ENCODE measurements at places on chromosomes 3 and 15.
A peak's percentile ranks its signal among the peaks of the same experiment; 100 is the strongest.

DNA sequence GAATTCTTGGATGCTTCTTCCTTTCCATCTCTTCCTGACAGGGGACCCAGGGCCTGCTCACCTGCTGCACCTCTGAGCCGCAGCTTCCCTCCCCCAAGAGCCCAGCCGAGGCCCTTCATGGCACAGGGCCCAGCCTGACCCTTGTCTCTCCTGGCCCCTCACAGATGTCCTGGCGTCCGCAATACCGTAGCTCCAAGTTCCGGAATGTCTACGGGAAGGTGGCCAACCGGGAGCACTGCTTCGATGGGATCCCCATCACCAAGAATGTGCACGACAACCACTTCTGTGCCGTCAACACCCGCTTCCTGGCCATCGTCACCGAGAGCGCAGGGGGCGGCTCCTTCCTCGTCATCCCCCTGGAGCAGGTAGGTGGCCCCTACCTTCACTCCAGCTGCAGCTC lies 66.2 kb downstream of the CORO2B start:
- DNase-seq = no peak

GRCh38 chr3:156131241-156131640 lies 10.9 kb downstream of the KCNAB1 start:
- DNase-seq = no peak

DNA sequence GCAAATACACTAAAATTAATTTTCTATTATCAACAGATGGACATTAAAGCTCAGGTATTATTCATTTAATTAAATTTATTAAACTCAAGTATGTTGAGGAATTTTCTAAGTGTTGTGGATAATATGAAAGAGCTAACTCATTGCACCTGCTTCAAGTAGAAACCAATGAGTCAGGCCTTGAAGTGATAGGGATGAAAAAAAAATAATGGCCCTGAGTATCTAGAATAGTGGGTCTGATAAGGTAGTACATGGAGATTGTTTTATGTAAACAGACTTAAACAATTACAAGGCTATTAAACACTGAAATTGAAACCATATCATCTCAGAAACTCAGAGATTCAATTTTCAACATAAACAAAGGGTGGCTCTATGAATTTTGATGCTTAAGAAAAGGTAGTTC lies 857.1 kb upstream of the GBE1 start:
- DNase-seq = no peak

GRCh38 chr3:52555056-52555455 lies 18.7 kb downstream of the UQCC5 start:
- DNase-seq = no peak

- peak; percentile 28 for DNase-seq
These were observed 29.5 kb downstream of the AGTR1 start for GRCh38 chr3:148727231-148727630.

DNA sequence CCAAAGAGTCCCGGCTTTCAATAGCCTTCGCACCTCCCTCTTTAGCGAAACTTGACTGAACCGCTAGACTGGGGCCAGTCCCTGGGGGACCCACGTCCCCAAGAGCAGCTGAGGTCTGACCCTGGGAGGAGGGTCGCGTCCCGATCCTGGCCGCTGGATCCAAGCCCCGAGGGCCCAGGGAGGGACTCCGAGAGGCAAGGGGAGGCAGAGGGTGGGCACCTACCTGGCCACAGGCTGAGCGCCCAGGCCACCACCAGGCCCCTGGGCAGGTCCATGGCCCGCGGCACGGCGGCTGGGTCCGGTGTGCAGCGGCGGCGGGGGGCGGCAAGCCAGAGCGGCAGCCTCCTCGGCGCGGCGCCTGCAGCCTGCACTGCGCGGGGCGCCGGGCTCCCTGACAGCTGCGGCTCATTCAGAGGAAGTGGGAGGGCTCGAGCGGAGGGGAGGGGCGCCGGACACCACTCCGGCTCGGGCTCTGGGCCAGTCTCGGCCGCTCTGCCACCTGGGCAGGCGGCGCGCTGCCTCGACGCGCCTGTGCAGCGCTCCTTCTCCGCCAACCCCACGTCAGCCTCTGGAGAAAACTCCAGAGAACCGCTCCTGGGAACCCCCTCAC lies at the start of gene ITGA11:
Gene ITGA11, minus strand, starts transcription at position 372 of the 610 bp plus-strand sequence. Its CDS starts 97 bp downstream, at position 275.
- DNase-seq = peak; percentile 2

GRCh38 chr15:75143738-75144334 lies 57.8 kb upstream of the C15orf39 start:
- DNase-seq = no peak

- DNase-seq = no peak
These were observed 60.8 kb upstream of the ZBTB38 start for GRCh38 chr3:141307351-141308059.

GRCh38 chr3:62531493-62531892 lies 158.1 kb upstream of the FEZF2 start:
- DNase-seq = no peak

GRCh38 chr3:192068464-192069254 lies 607.7 kb downstream of the PYDC2 start:
- DNase-seq = no peak

GRCh38 chr15:95025924-95026728 lies 794.8 kb downstream of the MCTP2 start:
- no peak for DNase-seq

- no peak for DNase-seq
These were observed 36.2 kb upstream of the MGLL start for GRCh38 chr3:127858521-127858920.

DNA sequence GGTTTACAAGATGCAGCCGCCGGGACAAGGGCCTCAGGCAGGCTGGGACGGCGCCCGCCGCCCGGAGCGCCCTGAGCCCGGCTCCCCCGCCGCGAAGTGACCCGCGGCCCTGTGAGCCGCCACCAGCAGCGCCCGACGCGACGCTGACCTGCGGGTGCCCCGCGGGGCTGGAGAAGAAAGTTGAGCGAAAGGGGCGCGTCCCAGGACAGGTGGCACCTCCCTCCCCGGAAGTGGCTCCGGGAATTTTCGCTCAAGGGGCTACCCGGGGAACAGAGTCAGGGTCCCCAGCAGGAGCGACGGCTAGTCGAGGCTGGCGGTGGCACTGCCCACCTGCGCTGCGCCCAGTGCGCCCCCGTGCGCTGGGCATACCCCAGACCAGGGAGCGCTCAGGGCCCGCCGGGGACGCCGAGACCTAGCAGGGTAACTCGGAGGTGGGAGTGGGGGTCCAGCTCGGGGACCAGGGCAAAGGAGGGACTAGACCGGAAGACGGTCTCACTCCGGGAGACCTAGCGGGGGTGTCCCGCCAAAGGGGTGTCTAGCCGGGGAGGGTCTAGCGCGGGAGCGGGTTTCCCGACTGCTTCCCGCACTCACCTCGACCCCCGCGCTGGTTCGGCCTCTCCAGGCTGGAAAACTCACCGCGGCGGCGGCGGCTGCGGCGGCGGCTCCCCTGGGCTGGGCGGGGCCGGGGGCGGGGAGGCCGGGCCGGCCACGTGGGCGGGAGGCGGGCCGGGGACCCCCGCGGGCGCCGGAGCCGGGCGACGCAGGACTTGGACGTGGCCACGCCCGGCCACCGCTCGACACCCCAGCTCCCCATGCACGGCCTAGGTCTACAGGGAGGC lies 18.4 kb downstream of the SPATA12 start:
- DNase-seq = no peak

- no peak for DNase-seq
These were observed 997.8 kb upstream of the CFAP20DC start for GRCh38 chr3:60047426-60048200.

GRCh38 chr15:98715401-98715800 lies 67.1 kb downstream of the IGF1R start:
- no peak for DNase-seq

DNA sequence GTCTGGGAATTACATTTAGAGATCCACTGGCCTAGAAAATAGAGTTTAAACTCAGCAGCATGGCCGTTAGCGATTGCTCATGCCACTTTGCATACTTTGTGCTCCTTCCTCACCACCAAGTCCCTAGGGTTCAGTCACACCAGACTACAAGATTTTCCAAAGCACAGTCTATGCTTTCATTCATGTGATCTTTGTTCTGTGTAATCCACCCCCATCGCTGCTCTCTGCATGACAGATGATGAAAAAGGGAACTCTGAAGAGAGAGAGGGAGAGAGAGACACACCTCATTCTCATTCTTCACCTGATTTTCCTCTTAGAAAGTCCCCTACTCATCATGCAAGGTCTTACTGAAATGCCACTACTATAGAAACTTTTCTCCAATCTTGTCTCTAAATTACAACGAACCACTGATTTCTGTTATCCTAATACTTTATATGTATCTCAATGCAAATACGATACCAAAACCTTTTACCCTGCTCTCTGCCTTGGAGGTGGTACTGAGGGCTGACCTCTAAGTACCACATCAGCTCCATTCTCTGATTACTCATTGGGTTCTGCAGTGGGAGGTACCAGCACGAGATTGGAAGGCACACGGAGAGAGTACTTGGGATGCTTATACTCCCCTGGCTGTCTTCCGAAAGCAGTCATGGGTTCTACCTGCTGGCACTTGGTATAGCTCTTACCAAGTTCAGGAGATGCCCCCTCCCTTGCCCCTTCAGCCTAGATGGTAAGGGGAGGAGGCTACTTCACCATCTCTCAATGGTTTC lies 1.1 kb upstream of the PARP15 start:
- no peak for DNase-seq

GRCh38 chr15:43465100-43465499 lies 27.9 kb downstream of the TP53BP1 start:
- DNase-seq = no peak

- DNase-seq = no peak
These were observed 527.1 kb upstream of the GOLIM4 start for GRCh38 chr3:168622795-168623194.

DNA sequence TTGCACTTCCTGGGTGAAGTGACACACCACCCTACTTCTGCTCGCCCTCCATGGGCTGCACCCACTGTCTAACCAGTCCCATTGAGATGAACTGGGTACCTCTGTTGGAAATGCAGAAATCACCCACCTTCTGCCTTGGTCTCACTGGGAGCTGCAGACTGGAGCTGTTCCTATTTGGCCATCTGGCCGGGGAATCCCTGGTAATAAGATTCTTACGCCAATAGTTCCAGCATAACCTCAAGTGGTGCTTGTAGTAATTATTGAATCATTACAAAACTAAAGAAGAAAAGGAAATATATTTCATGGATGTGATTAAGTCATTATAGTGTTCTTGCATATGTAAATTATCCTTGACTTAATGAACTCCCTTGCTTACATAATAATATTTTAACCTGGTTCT lies 841.9 kb downstream of the CADM2 start:
- no peak for DNase-seq

DNA sequence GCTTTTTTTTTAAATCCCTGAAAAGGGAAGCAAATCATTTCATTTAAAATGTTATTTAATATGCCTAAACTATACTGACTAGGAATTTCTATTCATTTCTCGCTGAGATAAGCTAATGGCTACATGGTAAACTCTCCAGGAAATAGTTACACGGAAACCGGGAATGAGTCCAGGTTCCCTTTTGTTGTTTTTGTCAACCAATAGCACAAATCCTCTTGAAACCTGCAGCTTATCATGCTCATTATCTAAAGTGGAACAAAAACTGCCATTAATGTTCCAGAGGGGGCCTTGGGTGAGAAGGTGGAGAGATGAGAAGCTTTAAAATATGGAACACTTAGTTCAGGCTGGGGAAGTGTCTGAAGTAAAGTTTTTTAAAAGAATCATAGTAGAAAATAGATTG lies 113.5 kb upstream of the ALCAM start:
- peak; percentile 94 for DNase-seq

DNA sequence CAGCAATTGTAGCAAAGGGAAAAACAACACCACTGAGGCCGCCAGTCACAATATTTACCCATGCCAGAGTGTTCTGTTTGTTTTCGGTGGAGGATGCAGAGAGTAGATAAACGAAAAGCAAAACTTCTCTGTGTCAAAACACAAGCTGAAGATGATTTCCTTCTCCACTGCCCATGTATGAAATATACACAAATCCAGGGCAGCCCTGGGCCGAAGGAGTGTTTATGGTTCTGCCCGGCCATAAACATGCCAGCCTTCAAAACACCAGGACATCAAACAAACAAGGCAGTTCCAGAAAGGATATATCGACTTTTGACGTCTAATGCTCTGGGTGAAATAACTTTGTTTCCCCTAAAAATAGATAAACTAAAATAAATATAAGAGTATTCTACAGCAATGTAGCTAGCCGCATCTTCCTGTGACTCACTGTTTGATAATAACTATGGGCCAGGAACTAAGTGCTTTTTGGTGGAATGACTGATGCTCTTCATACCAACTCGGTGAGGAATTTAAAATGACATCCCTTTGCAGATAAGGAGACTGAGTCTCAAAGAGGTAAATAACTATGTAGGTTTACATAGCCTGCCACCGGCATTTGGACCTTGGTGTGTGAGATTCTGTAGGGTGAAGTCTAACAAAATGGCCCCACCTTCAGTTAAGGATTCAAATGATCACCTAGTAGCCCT lies 82.8 kb downstream of the MAGI1 start:
- no peak for DNase-seq

- no peak for DNase-seq
These were observed 171.5 kb downstream of the RPLP1 start for GRCh38 chr15:69624155-69624520.

DNA sequence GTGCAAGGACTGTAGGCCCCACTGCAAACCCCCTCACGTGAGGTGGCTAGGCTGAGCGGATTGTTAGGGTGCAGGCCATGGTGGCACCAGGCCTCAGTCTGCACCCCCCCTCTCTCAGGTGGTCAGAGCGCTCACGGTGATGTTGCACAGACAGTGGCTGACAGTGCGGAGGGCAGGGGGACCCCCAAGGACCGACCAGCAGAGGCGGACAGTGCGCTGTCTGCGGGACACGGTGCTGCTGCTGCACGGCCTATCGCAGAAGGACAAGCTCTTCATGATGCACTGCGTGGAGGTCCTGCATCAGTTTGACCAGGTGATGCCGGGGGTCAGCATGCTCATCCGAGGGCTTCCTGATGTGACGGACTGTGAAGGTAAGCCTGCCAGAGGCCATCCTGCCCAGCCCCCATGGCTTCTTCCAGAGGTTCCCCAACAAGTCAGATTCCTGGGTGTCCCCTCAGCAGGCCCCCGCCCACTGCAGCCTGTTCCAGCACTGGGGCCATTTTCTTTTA lies 18.2 kb downstream of the ATRIP start:
- DNase-seq = no peak

Measured in NCI-H2081 treated with DMSO at 0.1 percent for 48 hours (cell line).